ENCODE measurements at places on chromosomes 12 and 14. TPM values are rescaled to one million over a fixed set of nuclear protein-coding genes. Genes with fewer than 3 reads are reported as not detected.

The TMPRSS12 gene
- total RNA-seq: not detected

- DNase-seq: peak; percentile 60
Observed at GRCh38 chr14:76901171-76902055, 75.2 kb downstream of the LRRC74A start.

The CCDC196 gene
- not detected for total RNA-seq

DNA sequence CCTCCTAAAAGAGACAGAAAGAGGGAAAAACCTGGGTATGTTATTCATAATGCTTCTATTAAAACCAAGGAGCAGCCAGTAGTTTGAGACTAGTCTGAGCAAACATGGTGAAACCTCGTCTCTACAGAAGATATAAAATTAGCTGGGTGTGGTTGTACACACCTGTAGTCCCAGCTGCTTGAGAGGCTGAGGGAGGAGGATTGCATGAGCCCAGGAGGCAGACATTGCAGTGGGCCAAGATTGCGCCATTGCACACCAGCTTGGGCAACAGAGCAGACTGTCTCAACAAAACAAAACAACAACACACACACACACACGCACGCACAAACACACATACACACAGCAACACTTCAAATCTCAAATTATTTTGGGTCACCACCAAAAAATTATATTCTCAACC, 27.8 kb downstream of the HECTD4 start:
- DNase-seq: no peak

GRCh38 chr12:65606008-65606766, 218.1 kb upstream of the HMGA2 start:
- no peak for DNase-seq

- DNase-seq: no peak
Observed at GRCh38 chr12:89697296-89697695, 11.3 kb downstream of the ATP2B1 start.

DNA sequence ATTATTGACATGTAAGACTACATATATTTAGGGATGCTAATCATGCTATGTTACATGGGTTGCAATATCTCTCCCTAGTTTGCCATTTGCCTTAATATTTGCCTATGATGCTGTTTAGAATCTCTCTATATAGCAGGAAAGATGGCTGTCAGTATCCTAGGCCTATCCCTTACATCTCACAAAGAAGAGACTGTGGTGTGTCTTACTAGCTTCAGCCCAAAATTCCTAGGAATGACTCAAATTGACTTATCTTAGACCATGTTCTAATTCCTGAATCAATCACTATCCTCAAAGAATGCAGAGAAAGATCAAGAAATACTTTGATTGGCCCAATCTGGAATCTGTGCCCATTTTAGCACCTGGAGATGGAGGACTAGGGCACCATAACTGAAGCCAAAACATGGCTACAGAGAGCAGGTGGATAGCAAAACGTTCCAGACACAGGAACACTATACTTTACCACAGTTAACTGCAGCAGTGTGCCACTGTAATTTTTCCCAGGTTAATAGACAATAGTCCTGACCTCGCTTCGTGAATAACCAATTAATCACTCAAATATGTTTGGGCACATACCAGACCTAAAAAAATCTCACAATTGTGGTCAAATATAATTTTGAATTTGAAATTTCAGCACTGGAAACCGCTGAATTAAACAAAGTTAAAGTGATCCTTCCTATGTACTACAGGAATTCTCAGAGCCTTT, 32.7 kb upstream of the GLIPR1 start:
- no peak for DNase-seq

- DNase-seq: peak; percentile 34
Observed at GRCh38 chr12:52903855-52904508, 894 bp downstream of the KRT8 start.

The YBX3 gene
- total RNA-seq: 325 TPM

DNA sequence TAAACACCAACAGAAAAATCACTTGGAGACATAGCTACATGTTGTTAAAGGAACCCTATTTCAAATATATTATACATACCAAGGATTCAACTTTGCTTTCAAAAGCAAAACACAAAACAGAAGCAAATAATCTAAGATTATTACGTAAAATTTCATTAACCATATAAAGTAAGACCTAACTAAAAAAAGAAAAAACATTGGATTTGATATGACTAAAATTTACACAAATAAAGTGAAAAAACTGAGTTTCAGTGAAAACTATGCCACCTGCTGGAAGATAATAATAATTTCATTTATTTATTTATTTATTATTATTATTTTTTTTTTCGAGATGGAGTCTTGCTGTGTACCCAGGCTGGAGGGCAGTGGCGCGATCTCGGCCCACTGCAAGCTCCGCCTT, 45.2 kb downstream of the WDHD1 start:
- no peak for DNase-seq

GRCh38 chr14:90774316-90774715, 41.9 kb downstream of the TTC7B start:
- DNase-seq: no peak

The GARIN6 gene
- total RNA-seq: not detected

DNA sequence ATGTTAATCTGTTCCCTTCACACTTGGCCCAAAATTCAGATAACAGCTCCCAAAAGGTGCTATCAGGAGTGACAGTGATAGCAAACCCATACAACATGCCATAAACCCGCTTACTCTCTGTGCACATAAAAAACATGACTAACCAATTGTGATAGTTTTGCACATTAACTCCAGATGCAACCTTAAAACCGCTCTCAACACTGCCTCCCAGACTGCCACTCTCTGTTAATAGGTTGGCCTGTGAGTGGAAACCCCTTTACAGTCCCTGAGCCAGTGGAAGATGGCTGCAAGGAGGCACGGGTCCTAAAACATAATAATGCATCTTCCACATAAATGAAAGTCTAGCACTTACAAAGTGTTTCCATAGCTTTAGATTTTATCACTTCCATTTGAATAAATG, 12.0 kb upstream of the TMTC1 start:
- no peak for DNase-seq

The RASAL1 gene
- total RNA-seq: not detected

DNA sequence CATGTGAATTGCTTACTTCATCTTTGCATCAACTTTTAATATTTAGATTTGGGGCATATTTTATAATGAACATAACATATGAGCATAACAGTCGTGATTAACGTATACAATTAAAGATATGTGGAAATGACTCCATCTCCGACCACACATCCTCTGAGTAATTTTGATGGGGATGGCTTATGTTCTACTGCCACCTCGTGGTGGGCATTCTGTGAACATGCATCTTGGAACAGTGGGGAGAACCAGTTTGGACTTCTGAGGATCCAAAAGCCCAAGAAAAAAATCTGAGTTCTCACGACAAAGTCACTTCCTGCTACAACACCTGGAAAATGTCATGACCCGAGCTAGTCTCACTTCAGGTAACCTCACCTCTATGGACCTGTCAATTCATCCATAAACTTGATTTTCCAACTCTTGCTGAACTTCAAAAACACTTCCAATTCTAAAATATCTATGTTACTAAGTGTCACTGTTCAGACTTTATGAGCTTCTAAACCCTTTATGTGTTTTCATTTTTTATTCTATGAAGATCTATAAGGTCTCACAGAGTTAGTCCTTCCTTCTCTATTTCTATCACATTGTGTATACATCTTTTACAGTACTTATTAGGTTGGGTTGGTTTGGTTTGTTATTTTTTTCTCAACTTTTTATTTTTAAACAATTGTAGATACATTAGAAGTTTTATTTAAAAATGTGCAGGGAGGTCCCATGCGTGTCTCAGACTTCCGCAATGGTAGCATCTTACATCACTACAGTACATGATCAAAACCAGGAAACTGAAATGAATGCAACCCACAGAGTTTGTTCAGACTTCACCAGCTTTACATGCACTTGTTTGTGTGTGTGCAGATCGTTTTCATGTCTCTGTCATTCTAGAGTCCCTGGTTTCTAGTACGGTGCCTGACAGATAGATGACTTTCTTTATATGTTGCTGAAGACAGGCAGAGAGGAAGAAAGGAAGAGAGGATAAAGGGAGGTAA, 38.2 kb upstream of the STAB2 start:
- peak; percentile 42 for DNase-seq

DNA sequence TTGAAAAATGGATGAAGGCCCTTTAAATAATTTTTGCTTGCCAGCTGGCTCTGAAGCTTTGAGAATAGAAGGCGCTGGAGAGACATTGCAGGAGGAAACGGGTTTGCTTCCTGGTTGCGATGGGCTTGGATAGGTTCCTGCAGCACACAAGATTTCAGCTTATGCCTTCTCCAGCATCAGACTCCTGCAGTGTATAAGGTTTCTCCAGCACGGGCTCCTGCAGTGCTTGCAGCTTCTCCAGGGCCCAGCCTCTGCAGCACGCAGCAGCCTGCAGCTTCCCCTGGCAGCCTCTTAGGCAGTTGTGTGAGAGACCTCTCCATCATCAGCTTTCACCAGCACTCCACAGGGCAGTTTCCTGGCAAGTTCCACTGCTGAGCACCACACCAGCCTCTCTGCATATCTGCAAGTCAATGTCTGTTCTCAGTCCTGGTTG, 78.7 kb upstream of the ZDHHC17 start:
- peak; percentile 52 for DNase-seq

- peak; percentile 26 for DNase-seq
Observed at GRCh38 chr12:56634242-56634836, 4.2 kb upstream of the BAZ2A start.

GRCh38 chr14:69490219-69490918, 5.8 kb downstream of the PLEKHD1 start:
- no peak for DNase-seq

The FAM222A gene
- total RNA-seq: 1.8 TPM

All from MG63 (cell line).